ENCODE measurements at places on chromosomes 3 and 15. TPM values are rescaled to one million over a fixed set of nuclear protein-coding genes. Genes with fewer than 3 reads are reported as not detected.
A peak's percentile ranks its signal among the peaks of the same experiment; 100 is the strongest.

DNA sequence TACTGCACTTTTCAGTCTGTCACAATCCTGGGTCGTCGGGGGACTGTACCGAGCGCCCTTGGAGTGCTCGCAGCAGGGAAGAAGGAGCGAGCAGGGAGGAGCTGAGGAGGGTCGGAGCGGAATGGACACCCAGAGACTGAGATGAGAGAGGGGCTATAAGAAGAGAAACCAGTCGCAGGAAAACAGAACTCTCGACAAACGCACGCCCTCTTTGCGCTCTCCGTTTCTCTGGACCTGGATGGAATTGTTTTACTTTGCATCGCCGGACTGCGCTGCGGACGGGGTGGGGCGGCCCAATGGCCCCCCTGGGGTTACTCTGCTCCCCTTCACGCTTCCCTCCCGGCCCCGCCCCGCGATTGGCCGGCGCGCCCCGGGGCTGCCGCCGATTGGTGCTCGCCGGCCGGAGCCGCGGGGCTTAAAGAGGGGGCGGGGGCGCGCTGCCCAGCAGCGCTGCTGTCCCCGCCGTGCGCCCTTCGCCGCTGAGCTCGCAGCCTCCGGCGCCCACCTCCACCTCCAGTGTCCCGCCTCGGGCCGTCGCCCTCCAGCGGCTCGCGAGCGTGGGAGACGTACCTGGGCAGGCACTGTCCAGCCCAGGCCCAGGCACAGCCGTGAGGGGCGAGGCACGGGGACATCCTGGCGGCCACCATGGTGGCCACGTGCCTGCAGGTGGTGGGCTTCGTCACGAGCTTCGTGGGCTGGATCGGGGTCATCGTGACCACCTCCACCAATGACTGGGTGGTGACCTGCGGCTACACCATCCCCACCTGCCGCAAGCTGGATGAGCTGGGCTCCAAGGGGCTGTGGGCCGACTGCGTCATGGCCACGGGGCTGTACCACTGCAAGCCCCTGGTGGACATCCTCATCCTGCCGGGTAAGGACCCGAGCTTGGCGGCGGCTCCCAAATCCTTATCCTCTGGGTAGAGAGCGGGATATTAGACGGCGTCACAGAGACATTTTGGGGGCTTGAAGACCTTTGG lies at the start of gene CLDN11:
CLDN11 (plus strand) TSS at position 447 of the 977 bp plus-strand sequence; CDS start at position 646, 199 bp downstream.
- DNase-seq = peak; percentile 68

GRCh38 chr3:31255007-31255581 lies 277.6 kb upstream of the STT3B start:
- no peak for DNase-seq

Gene NKIRAS1
- 7.5 TPM for total RNA-seq

Gene GOLGA6L7
- not detected for total RNA-seq

DNA sequence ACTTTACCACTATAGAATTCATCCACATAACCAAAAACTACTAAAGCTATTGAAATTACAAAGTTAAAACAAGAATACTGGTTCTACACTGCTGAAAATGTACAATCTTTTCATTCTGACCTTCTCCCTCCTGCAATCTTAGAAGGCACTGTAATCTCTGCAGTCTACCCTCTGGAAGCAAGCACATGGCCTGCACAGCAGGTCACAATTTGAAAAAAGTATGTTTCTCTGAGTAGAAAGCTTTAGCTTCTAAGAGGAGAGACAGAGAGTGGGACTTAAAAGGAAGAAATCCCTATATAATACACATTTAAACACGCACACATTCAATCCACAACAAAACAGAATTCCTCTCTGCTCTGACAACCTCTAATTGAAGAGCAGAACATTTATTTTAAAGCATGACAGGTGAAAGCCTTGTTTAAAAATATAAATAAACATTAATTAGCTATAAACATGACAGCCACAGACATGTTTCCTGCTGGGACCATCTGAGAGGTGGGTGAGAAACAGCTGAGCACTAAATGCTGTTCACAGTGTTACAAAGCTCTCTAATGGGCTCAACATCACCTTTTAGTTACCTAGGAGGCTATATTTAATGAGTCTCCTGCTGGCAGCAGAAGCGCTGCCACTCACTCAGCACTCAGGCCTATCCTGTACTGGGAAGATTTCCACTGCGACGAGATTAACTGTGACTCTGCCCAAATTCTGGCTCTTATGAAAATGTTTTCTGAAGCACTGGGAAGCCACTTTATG lies 447.4 kb downstream of the AGBL1 start:
- DNase-seq = no peak

Gene CYP1A2
- not detected for total RNA-seq

DNA sequence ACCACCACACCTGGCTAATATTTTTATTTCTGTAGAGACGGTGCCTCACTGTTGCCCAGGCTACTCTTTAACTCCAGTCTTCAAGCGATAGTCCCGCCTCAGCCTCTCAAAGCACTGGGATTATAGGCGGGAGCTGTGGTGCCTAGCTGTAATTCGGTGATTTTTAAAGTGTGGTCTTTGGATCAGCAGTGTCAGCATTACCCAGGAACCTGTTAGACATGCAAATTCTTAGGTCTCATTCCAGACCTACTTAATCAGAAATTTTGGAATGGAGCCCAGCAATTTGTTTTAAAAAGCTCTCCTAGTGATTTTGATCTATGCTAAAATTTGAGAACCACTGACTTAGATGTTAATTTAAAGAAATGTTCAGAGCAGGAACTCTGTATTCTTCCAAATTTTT lies 51.9 kb downstream of the GOLM2 start:
- peak; percentile 20 for DNase-seq

Gene STAC
- total RNA-seq = 12.0 TPM

- no peak for DNase-seq
These were observed 124.1 kb downstream of the DGKG start for GRCh38 chr3:186237915-186238314.

DNA sequence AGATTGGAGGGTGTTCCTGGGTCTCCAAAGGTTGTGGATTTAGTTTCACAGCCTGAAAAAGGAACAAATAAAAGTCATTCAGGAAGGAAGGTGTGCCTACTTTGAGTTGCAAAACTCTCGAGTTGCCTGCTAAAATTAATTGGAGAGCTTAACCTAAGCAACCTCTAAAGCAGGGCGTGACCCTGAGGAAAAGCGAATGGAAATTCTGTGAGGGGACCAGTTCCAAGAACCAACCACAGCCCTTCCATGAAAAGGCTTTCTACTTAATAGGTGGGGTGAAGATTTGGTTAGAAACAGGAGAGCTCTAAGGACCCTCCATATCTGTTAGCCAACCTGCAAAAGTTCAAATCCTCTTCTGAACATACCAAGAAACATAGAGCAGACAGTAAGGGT lies 1.5 kb downstream of the CD80 start:
- DNase-seq = no peak

Gene TMEM43
- 56.2 TPM for total RNA-seq

DNA sequence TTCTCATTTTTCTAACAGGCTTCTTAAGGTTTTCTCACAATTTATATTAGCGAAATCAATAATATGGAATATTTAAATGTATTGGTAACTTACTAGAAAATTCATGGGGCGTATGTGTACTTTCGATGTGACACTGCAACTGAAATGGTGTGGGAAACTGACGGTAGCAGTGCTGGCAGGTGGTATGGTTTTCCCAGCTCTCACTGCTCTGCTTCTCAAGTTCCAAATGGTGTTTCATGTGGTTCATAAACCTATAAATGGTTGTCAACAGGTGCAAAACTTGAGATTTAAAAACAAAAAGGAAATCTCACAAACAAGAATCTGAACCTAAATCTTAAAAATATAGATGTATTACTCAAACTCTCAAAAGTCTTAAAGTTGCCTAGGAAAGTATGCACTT lies 54.7 kb downstream of the ZNF280D start:
- DNase-seq = no peak

GRCh38 chr15:41876007-41876406 lies 17.8 kb downstream of the SPTBN5 start:
- no peak for DNase-seq

DNA sequence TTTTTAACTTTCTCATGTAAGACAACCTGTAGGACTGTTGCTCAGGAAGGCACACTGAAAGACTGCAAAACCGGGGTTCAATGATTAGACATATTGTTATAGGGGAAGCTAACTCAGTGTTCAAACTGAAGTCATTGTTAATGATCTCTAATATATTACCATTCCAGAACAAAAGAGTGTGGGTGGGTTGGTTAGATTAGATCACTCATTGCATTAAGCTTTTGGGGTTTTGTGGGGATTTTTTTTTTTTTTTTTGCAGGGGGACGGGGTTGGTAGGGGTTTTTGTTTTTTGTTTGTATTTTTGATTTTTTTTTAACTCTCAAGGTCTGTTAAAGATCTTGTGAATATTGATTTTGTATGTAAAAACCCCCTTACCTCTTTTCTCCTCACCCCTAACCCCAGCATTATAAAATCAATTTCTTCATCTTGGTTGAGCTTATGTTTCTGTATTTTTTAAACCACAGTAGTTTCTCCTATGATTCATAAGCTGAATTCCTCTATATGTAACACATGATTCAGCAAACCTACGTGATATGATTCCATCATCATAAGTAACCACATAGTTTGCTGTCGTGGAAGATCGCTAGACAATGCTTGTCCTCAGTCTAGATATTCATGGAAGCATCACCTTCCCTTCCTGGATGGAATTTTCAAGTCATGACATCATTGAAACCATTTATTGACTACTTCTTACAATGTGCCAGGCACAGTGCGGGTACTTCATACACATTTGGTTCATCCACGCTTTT lies 544.1 kb upstream of the MDFIC2 start:
- no peak for DNase-seq

All from Calu3 (cell line).